ENCODE measurements at places on chromosomes 3 and 15. TPM values are rescaled to one million over a fixed set of nuclear protein-coding genes. Genes with fewer than 3 reads are reported as not detected.

DNA sequence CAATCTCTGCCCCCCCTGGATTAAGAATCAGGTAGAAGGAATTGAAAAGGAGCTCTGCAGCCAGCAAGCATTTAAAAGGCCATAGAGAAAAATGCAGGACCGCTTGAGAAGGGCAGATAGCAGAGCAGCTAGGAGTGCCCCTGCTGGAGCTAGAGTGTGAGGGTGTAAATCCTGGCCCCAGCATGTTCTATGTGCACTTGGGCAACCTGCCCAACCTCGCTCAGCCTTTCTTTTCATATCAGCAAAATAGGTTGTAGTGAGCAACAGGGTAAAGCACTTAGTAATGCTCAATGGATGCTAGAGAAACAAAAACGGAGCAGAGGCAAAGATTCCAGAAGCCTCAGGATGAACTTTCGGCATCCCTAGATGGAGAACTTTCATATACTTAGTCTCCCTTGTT, 25.0 kb upstream of the THBS1 start:
- no peak overlapping the region for H3K4me3 ChIP-seq
- H3K36me3 ChIP-seq, result no peaks in the 10 kb centered on the region
- H3K27me3 ChIP-seq, result no peaks in the 10 kb centered on the region
- H3K27ac ChIP-seq, result no peak overlapping the region
- no peak for DNase-seq

DNA sequence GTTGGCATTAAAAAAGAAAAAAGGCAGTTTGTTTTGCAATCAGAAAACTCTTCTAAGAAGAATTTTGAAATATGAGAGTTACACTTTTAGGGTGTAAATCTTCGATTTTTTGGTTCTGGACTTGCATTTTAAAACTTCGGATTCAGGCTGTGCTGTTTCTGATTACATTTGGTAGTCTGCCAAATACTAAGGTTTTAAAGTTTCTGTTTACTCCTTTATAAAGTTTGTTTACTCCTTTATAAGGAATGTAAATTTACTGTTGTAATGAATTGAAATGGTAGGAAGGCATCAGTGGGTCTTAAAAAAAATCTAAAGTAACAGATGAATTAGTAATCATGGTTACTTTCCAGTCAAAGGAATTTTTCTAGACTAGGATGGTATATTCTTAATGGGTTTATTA, 14.1 kb downstream of the FXR1 start:
- H3K27ac ChIP-seq, result peak overlapping the region; percentile 53
- H3K36me3 ChIP-seq, result no peaks in the 10 kb centered on the region
- H3K4me3 ChIP-seq, result no peak overlapping the region
- H3K27me3 ChIP-seq, result no peaks in the 10 kb centered on the region
- peaks cover 82% of the 10 kb centered on the region for H3K4me1 ChIP-seq

DNA sequence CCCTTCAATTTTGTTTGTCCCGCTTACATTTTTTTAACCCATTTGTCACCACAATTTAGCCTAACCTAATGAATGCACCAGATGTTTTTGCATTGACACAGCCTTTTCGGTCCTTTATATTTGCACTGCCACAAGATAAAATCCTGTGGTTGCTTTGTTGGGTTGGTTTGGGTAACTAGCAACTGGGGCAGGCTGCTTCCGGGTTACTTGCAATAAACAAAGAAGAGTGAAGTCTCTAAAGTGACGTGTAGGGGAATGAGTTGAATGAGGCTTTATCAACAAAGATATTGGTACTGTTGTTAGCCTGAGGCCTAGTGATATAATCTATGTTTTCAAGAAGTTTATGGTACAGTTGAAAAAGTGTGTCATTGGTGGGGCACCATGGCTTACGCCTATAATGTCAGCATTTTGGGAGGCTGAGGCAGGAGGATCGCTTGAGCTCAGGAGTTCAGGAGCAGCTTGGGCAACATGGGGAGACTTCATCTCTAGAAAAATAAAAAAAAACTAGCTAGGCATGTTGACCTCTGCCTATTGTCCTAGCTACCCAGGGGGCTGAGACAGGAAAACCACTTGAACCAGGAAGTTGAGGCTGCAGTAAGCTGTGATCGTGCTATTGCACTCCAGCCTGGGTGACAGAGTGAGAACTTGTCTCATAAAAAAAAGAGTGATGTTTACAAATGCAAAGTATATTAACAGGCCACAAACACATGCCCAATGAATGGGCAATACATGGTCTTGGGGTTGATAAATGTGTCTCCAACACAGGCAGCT, 121.8 kb downstream of the OXSM start:
- no peaks in the 10 kb centered on the region for H3K36me3 ChIP-seq
- no peaks in the 10 kb centered on the region for H3K4me1 ChIP-seq
- no peaks in the 10 kb centered on the region for H3K27me3 ChIP-seq
- no peak overlapping the region for H3K4me3 ChIP-seq

- no peaks in the 10 kb centered on the region for H3K27me3 ChIP-seq
- DNase-seq, result no peak
- no peaks in the 10 kb centered on the region for H3K36me3 ChIP-seq
- no peak overlapping the region for H3K27ac ChIP-seq
These were observed 62.1 kb downstream of the SSR3 start for GRCh38 chr3:156492801-156493261.

Gene PLXNA1
- 14.4 TPM for total RNA-seq

Gene GXYLT2
- total RNA-seq, result 0.94 TPM

Gene GOLGA8S
- total RNA-seq, result 0.20 TPM

GRCh38 chr15:38195191-38195901, 57.3 kb upstream of the SPRED1 start:
- no peak overlapping the region for H3K4me3 ChIP-seq
- no peaks in the 10 kb centered on the region for H3K36me3 ChIP-seq
- no peak overlapping the region for H3K27ac ChIP-seq
- no peaks in the 10 kb centered on the region for H3K27me3 ChIP-seq
- H3K4me1 ChIP-seq, result no peaks in the 10 kb centered on the region
- no peak for DNase-seq

Gene TLR9
- 0.41 TPM for total RNA-seq

Gene HHATL
- 78.0 TPM for total RNA-seq

- H3K4me3 ChIP-seq, result no peak overlapping the region
- no peak overlapping the region for H3K27ac ChIP-seq
- H3K27me3 ChIP-seq, result no peaks in the 10 kb centered on the region
- H3K36me3 ChIP-seq, result no peaks in the 10 kb centered on the region
These were observed 481.7 kb downstream of the MAGI1 start for GRCh38 chr3:65556934-65557577.

Gene WDR53
- total RNA-seq, result 4.8 TPM

Gene PLA2G4D
- total RNA-seq, result not detected

DNA sequence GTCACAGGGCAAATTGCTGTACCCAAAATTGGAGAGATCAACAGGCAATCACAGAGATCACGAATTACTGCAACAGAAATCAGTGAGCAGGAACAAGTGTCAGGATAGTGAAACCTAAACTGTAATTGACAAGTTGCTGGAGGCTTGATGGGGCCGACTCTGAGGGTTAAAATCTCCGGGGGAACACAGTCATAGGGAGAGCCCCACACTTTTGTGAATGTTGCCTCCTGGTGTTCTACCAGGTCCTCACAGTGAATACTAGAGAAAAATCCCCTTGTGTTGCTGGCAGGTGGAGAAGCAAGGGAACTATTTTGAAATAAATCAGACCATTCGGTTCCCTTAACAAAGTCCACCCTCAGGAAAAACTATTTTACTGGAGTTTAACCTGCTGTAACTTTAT, 697.5 kb upstream of the CBLB start:
- H3K4me1 ChIP-seq, result no peaks in the 10 kb centered on the region
- DNase-seq, result no peak

Gene MINAR1
- total RNA-seq, result 0.15 TPM

DNA sequence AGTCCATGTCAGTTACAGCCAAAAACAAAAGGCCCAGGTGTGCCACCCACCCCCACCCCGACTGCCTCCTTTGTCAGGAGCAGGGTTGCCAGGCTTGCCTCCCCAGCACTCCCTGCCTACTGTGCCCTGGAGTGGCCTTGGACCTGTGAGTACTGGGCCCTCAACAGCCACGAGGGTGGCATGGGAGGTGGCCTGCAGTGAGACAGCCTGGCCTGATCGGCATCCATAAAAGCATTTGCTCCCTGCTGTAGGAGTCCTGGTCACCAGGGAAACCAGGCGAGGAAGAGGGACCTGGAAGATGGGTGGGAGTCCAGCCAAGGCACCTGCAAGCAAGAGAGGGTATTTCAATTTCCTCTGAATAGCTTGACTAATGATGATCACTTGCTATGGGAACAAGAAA, 56.4 kb upstream of the KCNMB2 start:
- no peak overlapping the region for H3K27ac ChIP-seq
- H3K4me1 ChIP-seq, result peaks cover 4% of the 10 kb centered on the region
- no peak overlapping the region for H3K4me3 ChIP-seq
- no peaks in the 10 kb centered on the region for H3K36me3 ChIP-seq
- H3K27me3 ChIP-seq, result no peaks in the 10 kb centered on the region

Gene FSIP1
- 0.11 TPM for total RNA-seq

DNA sequence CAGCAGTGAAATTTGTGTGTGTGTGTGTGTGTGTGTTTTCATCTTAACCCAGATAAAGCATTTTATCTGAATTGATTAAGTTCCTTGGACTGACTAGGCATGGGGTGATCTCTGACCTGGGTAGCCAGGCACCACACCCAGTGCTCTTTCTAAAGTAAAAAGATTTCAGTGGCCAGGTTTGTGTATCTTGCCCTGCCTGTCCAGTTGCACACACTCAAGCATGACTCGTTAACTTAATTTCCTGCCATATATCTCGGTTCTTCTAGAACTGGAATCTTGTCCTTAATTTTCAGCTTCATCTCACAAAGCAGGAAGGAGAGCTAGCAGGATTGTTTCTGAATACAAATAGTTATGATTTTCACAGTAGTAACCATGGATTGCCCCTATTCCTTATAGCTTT, 17.0 kb downstream of the TM4SF18 start:
- H3K4me3 ChIP-seq, result no peak overlapping the region
- H3K27ac ChIP-seq, result no peak overlapping the region
- no peak for DNase-seq

GRCh38 chr3:8645712-8646111, 1.1 kb upstream of the SSUH2 start:
- H3K36me3 ChIP-seq, result no peaks in the 10 kb centered on the region
- DNase-seq, result no peak
- no peaks in the 10 kb centered on the region for H3K4me1 ChIP-seq
- H3K27ac ChIP-seq, result no peak overlapping the region
- H3K4me3 ChIP-seq, result no peak overlapping the region
- H3K27me3 ChIP-seq, result no peaks in the 10 kb centered on the region

- no peak for DNase-seq
- no peak overlapping the region for H3K27ac ChIP-seq
- no peaks in the 10 kb centered on the region for H3K36me3 ChIP-seq
- H3K4me1 ChIP-seq, result peaks cover 6% of the 10 kb centered on the region
- no peak overlapping the region for H3K4me3 ChIP-seq
- H3K27me3 ChIP-seq, result no peaks in the 10 kb centered on the region
These were observed 3.7 kb downstream of the IFT80 start for GRCh38 chr3:160395297-160395696.

GRCh38 chr15:79601405-79602086, 169.4 kb downstream of the MINAR1 start:
- no peaks in the 10 kb centered on the region for H3K36me3 ChIP-seq
- H3K4me3 ChIP-seq, result no peak overlapping the region
- no peaks in the 10 kb centered on the region for H3K4me1 ChIP-seq
- H3K27ac ChIP-seq, result no peak overlapping the region
- no peaks in the 10 kb centered on the region for H3K27me3 ChIP-seq

- H3K36me3 ChIP-seq, result no peaks in the 10 kb centered on the region
- DNase-seq, result no peak
- peaks cover 3% of the 10 kb centered on the region for H3K27me3 ChIP-seq
- H3K27ac ChIP-seq, result no peak overlapping the region
- H3K4me3 ChIP-seq, result no peak overlapping the region
These were observed 460.8 kb upstream of the CFAP20DC start for GRCh38 chr3:59510576-59510975.

- no peaks in the 10 kb centered on the region for H3K27me3 ChIP-seq
- no peak overlapping the region for H3K4me3 ChIP-seq
- H3K4me1 ChIP-seq, result peaks cover 30% of the 10 kb centered on the region
- no peak for DNase-seq
These were observed 7.3 kb upstream of the HEG1 start for GRCh38 chr3:125062904-125063618.

GRCh38 chr15:79212589-79213157, 69.8 kb upstream of the ANKRD34C start:
- H3K27ac ChIP-seq, result no peak overlapping the region
- H3K4me3 ChIP-seq, result no peak overlapping the region
- peaks cover 32% of the 10 kb centered on the region for H3K27me3 ChIP-seq
- no peaks in the 10 kb centered on the region for H3K36me3 ChIP-seq
- no peak for DNase-seq

- no peaks in the 10 kb centered on the region for H3K4me1 ChIP-seq
- H3K4me3 ChIP-seq, result no peak overlapping the region
- H3K36me3 ChIP-seq, result no peaks in the 10 kb centered on the region
- no peaks in the 10 kb centered on the region for H3K27me3 ChIP-seq
- DNase-seq, result no peak
These were observed 83.3 kb downstream of the FGF7 start for GRCh38 chr15:49506341-49506740.

DNA sequence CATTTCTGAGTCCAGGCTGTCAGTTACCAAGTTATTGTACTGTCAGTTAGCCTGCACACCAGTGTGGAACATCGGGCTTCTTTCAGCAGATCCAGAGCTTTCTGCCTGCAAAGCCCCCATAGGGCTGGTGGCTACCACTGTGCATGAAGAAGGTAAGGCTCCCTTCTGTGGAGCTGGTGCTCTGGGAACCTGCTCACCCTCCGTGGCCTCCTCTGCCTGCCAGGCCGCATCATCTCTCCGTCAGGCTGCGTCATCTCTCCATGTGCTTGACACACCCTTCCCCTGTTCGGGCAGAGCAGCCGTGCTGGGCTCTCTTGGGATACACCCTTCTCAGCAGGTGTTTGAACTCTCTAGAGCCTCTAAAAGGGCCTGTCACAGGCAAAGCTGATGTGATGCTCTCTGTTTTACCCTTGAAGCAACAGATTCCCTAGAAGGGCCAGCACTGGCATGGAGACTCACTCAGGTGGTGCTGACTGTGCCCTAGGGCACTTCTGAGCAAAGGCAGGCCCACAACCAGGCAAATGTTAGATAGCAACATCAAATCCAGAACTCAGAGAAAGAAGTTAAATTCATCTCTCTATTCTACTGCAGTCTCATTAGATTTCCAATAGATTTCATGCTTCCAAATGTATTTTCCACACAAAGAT, 261.1 kb downstream of the EPHB1 start:
- H3K36me3 ChIP-seq, result no peaks in the 10 kb centered on the region
- no peak overlapping the region for H3K27ac ChIP-seq
- H3K27me3 ChIP-seq, result no peaks in the 10 kb centered on the region
- no peaks in the 10 kb centered on the region for H3K4me1 ChIP-seq
- no peak overlapping the region for H3K4me3 ChIP-seq

DNA sequence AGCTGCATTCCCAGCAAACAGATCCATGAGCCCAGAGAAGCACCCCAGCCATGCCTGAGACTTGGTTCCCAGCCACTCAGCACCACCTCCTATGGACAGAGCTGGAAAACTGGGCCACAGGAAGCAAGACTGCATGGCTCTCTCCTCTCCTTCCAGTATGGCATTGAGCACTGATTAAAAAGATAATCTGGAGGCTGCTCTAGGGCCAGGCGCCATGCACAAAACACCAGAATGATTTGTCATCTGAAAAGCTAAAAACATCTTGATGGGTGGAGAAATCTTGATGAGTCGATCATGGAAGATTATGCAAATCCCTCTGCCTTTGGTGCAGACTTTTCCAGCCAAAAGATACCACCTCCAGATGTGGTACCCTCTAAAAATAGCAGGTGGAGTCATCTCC, 62.7 kb upstream of the MRPS22 start:
- H3K4me1 ChIP-seq, result no peaks in the 10 kb centered on the region
- H3K36me3 ChIP-seq, result no peaks in the 10 kb centered on the region
- no peaks in the 10 kb centered on the region for H3K27me3 ChIP-seq
- H3K4me3 ChIP-seq, result no peak overlapping the region
- no peak for DNase-seq

Gene GPR87
- total RNA-seq, result not detected

- H3K27ac ChIP-seq, result no peak overlapping the region
- no peaks in the 10 kb centered on the region for H3K4me1 ChIP-seq
These were observed 8.6 kb upstream of the CACNA1D start for GRCh38 chr3:53485675-53486403.

All from gastrocnemius medialis (tissue), 4 donors.